CD4-positive, alpha-beta T cell (primary cell): ENCODE measurements at places on chromosomes 1 and 21.
A peak's percentile ranks its signal among the peaks of the same experiment; 100 is the strongest.

DNA sequence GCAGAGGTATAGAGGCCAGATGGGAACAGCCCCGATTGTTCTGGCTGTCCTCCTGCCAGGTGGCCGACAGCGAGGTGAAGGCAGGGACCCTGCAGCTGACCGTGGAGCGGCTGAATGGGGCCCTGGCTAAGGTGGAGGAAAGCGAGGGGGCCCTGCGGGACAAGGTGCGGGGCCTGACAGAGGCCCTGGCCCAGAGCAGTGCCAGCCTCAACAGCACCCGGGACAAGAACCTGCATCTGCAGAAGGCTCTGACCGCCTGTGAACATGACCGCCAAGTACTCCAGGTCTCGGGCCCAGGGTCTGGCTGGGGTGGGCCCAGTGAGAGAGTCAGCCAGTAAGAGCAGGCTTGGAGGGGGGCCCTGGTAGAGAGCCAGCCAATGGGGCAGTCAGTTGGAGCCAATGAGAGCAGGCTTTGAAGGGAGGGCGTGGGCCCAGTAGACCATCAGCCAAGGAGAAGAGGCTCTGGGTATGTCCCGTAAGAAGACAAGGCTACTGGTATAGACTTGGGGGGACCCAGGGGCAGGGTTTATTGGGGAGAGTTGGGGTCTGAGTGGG, 11.3 kb downstream of the MFAP2 start:
- DNase-seq = no peak

DNA sequence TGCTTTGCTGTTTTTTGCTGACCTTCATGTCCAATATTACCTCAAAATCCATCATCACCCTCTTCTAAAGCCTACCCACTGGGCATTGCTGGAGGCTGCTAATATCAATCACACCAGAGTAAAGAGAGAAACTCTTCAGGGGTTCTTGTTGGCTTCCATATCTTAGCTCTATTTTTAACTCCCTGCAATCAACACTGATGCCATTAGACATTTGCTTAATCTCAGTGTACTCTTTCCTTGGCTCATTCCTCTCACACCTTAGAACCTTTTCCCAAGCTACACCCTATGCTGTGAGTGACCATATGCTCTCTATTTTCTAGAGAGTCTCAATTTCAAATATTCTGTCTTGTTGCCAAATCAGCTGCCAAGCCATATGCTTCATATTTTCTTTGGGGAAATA, 40.6 kb upstream of the RABGAP1L start:
- no peak for DNase-seq

GRCh38 chr1:113856401-113856790, 15.1 kb downstream of the PTPN22 start:
- DNase-seq = no peak

- no peak for DNase-seq
Measured at GRCh38 chr1:209485167-209485566, 98.3 kb upstream of the CAMK1G start.

DNA sequence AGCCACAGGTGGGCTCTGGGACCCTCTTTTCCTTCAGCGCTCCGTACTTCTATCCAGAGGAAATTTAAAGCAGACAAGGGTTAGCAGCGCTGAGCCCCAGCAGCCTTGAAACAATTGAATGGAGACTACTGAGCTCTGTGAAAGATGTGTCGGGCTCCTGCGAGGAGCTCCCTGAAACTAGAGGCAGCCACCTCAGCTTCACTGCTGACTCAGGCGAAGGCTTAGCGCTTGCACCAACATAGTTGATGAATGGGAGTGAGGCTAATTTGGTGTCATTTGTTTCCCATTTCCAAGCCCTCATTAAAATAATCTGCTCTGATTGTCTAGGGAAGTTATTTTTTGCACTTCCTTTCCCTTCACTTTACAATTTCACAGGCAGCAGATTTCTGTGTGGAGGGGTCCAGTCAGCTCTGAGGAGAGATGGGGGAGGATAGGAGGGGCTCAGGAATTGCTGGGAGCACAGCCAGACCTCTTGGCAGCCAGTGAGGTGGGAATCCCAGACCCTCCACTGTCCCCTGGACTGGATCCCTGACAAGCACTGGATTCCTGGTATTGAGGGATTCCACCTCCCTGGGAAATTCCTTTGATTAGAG, 398.9 kb upstream of the PLXNA2 start:
- no peak for DNase-seq

- DNase-seq = no peak
Measured at GRCh38 chr1:12326986-12327385, 97.2 kb downstream of the VPS13D start.

DNA sequence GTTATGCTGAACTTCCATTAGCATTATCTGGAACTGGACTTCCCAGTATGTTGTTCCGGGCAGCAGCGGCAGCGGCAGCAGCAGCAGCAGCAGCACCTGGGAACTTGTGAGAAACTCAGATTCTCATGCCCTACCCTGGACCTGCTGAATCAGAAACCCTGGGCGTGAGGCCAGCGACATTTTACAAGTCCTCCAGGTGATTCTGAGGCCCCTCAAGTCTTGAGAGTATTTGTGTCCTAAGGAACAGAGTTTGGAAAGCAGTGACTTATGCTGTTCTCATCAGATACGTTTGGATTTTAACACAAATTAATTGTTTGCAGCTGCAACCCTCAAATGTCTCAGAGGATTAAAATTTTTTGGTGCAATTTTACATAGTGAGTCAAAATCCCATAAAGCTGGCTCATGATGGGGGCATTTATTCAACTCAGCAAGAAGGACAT, 157.2 kb upstream of the KAZN start:
- DNase-seq = no peak

- DNase-seq = no peak
Measured at GRCh38 chr1:12518931-12519692, 98.9 kb downstream of the DHRS3 start.

- no peak for DNase-seq
Measured at GRCh38 chr1:222787729-222788128, 27.1 kb upstream of the DISP1 start.

- no peak for DNase-seq
Measured at GRCh38 chr1:159958719-159959380, 4.8 kb upstream of the SLAMF9 start.

DNA sequence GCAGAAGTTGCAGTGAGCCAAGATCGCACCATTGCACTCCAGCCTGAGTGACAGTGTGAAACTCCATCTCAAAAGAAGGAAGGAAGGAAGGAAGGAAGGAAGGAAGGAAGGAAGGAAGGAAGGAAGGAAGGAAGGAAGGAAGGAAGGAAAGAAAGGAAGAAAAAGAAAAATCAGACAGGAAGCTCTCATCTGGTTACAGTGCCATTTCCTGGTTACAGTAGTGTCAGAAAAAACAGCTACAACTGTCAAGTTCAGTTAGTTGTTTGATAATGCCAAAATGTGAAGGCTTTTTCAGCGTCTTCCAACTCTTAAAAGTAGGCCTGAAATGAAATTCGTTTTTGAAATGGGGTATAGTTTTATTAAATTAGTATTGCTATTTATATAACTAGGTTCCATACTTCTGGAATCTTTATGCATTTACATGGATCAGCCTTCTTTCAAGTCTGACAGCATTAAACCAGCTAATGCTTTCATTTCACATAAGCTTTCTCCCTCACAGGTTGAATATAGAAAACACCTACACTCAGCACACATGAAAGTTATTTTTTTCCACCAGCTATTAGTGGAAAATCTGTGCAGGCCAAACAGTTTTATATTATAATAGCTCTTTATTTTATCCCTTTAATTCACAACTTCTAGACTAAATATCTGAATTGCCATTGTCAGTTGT, 21.2 kb downstream of the PTPN22 start:
- peak; percentile 44 for DNase-seq

GRCh38 chr1:50110656-50111055, 1.9 kb downstream of the ELAVL4 start:
- no peak for DNase-seq

DNA sequence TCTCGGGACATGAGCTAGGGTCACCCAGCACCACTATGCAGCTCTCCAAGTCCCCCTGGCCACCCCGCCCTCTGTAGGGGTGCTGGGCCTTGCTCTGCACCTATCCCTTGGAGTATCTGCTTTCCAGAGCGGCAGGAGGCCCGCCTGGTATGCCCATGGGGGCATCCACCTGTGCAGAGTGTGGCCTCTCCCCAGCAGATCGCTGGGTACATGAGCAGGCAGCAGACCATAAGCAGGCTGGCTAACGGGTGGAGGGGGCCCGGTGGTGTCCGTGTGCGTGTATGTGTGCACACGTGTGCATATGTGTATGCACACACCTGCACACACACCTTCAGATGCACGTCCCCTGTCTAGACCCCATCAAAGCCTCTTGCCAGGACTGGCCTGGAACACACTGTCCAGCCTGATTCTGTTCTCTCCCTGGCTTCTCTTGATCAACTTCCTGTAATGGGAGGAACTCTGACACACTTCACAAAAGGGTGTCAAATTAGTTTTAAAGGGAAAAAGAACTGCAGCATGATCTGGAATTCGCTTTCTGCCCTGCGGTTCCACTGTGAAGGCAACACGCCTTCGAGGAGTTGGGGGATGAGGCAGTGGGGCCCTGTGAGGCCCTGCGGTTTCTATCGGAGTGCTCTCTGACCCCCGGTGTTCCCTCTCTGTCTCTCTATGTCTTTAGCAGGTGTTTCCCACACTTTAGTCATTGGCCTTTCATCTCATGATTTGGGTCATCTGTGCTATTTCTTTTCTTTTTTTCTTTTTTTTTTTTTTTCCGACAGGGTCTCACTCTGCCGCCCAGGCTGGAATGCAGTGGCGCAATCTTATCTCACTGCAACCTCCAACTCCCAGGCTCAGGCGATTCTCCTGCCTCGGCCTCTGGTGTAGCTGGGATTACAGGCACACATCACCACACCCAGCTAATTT, 17.2 kb upstream of the NPHP4 start:
- DNase-seq = no peak

DNA sequence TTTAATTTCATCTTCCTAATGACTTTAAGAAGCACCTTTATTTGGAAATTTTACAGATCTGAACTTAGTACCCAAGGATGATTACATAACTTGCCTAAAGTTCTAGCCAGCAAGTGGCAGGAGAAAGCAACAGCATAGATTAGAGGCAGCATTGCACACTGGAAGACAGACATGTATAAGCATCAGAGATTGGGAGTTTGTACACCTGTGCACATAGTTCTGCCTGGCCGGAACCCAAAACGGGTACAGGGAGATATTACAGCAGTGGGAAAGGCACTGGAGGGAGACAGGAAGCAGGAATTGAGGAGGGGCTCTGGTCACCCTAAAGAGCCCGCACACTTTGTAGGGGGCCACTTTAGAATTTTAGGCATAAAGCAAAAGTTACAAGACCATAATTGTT, 19.3 kb downstream of the GBP6 start:
- no peak for DNase-seq

- DNase-seq = no peak
Measured at GRCh38 chr1:16155537-16156410, at the start of gene EPHA2. Gene EPHA2 (minus strand): TSS chr1:16156069. CDS start chr1:16155932, 137 bp downstream.

DNA sequence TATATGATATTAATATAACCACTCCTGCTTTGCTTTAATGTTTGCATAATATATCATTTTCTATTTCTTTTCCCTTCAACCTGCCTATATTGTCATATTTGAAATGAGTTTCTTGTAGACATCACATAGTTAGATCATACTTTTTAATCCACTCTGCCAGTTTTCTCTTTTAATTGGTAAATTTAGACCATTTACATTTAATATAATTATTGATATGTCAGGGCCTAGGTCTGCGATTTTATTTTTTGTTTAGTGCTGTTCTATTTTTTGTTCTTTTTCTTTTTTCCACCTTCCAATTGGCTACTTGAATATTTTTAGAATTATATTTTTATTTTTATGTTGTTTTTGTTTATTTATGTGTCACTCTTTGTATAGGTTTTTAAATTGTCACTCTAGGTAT, 213.3 kb downstream of the C1orf94 start:
- DNase-seq = no peak

DNA sequence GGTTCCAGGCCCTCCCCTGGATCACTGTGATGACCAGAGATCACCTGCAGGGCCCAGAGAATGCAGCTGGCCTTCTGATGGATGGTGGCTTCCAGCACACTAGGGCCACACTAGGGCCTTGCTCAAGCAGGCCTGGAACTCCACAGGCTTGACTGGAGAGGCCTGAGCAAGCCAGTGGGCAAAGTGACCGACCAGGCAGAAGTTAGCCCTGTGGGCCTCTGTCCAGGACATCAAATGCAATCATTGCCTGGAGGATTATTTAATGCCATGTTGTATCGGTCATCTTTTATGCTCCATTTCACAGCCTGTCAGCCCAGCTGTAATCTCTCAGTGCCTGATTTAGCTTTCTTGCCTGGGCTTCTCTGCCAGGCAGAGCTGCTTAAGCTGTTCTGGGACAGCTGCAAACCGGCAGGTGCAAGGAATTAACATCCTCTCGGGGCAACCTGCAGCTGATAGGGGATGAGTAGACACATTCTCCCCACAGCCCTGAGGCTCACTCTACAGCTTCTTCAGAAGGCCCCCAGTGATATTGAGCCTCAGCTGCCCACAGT, 17.7 kb downstream of the NENF start:
- DNase-seq = no peak

- no peak for DNase-seq
Measured at GRCh38 chr1:71294178-71294577, 213.3 kb upstream of the ZRANB2 start.

DNA sequence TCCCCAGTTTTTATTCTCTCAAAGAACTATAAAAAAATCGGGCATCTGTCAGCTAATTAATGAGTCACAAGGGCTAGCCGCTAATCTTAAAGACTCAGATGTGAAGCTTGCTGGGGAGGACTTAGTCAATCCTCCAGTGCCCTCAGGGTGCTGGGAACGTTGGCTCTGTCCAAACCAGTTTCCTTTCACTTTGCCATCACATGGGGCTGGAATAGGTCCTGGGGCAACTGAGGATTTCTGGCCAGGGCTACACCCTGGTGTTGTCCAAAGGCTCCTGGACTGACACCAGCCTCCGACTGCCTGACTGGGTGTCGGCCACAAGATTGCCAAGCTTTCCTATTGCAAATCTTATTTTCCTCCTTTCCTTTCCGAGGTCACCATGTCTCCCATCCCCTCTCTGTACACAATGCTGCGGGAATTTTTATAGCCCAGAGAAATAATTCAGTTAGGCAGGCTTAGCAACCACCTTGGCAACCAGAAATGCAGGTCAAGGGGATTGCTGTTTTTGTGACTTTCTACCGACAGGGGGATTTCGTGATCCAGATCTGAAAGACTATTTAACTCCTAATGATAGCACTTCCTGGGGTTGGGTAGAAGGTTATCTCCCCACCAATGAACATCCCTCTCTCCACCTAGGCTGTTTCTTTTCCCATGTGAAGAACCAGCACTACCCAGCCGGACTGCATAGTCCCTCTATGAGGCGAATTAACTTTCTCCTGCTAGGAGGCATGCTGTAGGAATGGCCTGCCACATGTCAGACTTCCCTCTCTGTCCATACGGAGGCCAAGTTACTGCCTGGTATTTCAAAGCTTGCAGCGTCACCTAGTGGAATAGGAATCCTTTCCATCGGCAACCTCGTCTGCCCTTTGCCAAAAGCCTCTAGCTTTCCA, 29.9 kb upstream of the CTBS start:
- no peak for DNase-seq

DNA sequence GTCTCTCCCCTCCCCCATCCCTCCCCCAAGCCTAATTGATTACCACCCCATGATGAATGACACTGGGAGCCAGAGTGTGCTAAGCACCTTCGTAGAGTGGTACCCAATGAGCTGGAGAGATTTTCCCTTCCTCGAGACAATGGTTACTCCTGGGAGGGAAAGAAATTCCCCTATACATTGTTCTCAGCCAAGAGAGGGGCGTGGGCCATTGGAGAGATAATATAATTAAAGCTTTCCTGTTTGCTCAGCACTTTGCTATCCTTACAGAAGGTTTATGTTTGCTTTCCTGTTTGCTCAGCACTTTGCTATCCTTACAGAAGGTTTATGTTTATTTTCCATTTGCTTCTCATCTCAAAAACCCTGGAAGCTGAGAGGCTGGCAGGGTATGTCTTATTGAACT, 126.1 kb upstream of the KLHDC7A start:
- DNase-seq = no peak
